Right cardiac atrium (tissue), 5 donors: ENCODE measurements at places on chromosomes 11 and 22. TPM values are rescaled to one million over a fixed set of nuclear protein-coding genes. Genes with fewer than 3 reads are reported as not detected.

The KCNC1 gene
- total RNA-seq, result not detected

The WBP2NL gene
- 0.50 TPM for total RNA-seq

The OR51B5 gene
- total RNA-seq, result not detected

The OR8D4 gene
- not detected for total RNA-seq

GRCh38 chr11:121253951-121254350 is 38.6 kb upstream of the SC5D start:
- no peak for DNase-seq

DNA sequence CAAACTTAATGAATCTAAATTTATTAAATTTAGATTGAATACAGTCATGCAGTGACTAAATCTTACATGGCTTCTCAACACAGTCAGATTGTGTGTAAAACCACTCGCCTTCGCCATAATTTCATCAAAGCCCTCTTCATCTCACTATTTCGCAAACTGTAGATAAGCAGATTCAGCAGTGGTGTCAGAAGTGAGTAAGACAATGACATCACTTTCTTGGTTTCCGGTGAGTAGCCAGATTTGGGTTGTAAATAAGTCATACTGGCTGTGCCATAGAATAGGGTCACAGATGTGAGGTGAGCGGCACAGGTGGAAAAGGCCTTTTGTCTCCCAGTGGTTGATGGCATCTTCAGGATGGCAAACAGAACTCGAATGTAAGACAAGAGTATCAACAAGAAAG is 3.4 kb downstream of the OR10A6 start:
- no peak for DNase-seq

DNA sequence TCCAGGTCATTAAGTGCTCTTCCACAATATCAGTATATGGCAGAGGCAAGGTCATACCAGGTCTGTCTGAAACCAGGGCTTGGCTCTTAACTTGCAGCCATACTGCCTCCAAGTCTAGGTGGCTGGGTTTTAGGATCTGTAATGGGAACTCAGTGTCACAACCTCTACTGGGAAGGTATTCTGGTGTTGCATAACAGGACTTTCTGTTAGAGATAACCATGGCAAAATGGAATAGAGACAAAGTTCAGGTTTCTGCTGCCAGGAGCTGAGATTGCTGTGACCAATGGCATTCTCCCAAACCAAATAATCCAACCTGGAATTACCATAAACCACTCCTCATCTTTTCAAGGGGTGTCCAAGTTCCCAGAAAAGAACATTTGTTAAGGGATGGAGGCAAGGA is 6.8 kb upstream of the SAA1 start:
- DNase-seq, result no peak

DNA sequence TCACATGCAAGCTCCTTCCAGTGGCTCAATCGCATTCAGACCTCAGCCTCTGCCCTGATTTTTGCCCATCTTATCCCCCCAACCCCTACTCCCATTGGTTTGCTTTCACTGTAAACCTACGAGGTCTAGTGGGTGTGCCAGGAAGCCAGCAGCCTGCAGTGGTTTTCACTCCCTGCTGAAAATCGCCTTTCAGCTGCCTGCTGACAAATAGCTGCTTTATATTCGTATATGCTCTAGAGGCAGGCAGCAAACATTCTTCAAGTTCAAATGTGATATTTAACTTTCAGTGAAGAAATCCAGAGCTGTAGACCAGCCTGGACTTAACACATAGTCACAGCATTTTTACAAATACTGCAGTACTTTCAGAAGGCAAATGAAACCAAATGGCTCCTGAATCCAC is 92.8 kb upstream of the APOA1 start:
- peak; percentile 24 for DNase-seq

DNA sequence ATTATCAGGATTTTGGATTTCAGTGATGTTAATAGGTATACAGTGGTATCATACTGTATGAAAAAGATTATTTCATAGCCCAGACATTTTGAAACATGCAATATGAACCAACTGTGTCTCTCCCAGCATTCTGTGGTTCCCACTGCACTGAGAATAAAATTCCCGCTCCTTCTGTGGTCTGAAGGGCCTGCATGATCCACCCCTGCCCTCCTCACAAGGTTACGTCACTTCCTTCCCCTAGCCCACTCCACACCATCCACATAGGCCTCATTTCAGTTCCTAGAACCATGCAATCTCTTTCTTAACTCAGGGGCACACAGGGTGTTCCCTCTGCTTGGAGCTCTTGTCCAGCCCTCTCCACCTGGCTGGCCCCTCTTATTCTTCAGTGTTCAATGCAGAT is 103.1 kb downstream of the TSPAN18 start:
- DNase-seq, result no peak

DNA sequence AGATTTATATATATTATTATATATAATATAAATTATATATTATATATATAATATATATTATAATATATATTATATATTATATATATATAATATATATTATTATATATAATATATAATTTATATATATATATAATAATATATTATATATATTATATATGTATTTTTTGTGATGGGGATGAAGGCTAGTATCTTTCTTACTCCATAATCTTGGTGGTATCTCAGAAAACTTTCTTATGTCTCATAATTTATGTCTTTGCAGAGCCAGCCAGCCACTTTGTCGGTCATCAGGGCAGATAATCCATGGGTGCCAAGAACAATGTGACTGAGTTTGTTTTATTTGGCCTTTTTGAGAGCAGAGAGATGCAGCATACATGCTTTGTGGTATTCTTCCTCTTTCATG is at the start of gene OR4S1:
Gene OR4S1 (plus strand): TSS at position 301 of the 400 bp plus-strand sequence. CDS start 0 bp downstream, at position 301.
- DNase-seq, result no peak

GRCh38 chr11:1576825-1577224 is 4.8 kb upstream of the DUSP8 start:
- DNase-seq, result no peak

GRCh38 chr11:73894725-73895335 is 18.0 kb downstream of the PAAF1 start:
- DNase-seq, result no peak
